ENCODE measurements at places on chromosomes 5 and 9. TPM values are rescaled to one million over a fixed set of nuclear protein-coding genes. Genes with fewer than 3 reads are reported as not detected.

- no peak for DNase-seq
Measured at GRCh38 chr9:104675611-104676010, 18.7 kb upstream of the OR13D1 start.

- DNase-seq: no peak
Measured at GRCh38 chr5:111734013-111734412, 23.0 kb downstream of the NREP start.

DNA sequence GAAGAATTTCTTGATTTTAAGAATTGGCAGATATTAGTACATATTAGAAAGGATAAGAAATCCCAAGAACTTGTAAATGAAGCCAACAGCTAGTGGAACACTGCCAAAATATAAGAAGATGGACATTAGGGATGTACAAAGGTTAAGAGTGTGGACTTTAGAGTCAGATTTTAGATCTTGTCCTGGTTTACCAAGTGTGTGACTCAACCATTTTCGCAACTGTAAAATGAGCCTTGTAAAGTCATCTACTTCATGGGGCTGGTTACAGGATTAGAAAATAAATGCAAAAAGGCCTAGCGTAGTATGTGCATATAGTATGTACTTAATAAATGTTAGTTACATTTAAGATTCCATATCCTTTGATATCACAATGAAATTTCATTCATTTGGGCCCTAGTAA lies 260.0 kb downstream of the RAB3C start:
- no peak for DNase-seq

DNA sequence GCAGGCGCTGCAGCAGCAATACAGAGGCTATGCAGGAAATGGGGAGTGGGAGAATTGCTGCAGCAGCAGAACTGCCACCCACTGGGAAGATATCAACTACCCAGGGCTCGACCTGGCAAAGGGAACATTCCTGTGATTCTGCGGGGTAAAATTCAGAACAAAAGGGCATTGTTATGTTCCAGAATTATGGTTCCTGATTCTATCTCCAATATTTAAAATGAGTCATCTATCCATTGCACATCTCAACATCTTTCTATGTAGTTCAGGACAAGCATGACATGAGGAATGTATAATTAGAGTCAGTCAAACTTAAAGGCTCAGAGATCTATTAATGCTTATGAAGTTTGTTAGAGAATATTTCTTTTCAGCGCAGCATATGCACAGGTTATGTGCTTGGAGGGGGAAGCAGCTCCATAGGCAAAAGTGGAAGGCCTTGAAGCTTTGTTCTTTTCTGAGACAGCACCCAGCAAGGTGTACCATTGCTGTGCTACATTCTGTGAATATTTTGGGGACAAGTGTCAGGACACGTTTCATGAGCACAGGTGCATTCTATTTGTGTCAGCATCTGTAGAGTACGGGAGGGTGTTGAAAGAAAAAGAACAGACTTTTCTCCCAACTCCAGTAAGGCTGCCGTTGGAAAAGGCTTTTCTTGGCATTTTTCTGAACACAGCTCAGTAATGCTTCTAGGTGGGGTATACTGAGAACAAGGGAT lies 395.6 kb upstream of the MPDZ start:
- DNase-seq: no peak

- no peak for DNase-seq
Measured at GRCh38 chr5:180090769-180091546, 19.4 kb upstream of the RNF130 start.

- DNase-seq: no peak
Measured at GRCh38 chr5:91865915-91866314, 482.8 kb upstream of the ARRDC3 start.

GRCh38 chr9:114810614-114811013 lies 4.8 kb upstream of the TNFSF15 start:
- DNase-seq: no peak

DNA sequence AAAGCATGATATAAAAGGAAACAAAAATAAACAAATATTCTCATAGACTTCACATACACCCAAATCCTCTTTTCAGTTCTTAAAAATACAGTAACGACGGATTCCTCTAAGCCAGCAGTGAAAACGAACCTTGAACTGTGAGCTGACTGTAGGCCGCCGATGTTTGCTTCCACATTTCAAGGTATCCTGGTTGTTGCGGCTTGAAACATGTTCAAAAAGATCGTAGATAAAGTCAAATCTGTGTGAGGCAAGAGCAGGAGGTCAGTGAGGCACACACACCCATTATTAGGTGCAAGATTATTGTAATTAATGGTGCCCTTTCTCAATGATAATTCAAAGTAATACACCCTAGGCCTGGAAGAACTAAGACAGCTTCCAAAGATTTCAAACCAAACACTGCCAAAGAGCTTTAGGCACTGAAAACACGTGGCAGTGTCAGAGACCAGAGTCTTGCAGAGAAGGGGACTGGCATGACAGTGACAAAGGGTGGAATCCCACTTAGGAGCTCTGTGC lies 141.2 kb upstream of the RETREG1 start:
- DNase-seq: no peak

DNA sequence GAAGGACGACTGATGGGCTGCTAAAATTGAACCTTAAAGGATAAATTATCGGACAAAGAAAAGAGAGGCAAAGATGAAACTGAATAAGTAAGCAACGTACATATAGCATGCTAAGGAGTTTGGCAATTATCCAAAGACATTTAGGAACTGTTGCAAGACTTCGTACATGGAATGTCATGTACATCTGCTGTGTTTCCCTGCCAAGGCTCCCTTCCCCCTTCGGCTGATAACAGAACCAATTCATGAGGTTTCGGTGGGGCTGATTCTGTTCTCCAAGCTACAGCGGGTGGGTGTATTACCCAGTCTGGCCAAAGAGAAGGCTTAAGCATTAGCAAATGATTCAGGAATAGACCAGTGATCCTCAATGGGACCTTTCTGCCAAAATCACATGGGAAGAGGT lies 190.9 kb upstream of the FREM1 start:
- DNase-seq: no peak

DNA sequence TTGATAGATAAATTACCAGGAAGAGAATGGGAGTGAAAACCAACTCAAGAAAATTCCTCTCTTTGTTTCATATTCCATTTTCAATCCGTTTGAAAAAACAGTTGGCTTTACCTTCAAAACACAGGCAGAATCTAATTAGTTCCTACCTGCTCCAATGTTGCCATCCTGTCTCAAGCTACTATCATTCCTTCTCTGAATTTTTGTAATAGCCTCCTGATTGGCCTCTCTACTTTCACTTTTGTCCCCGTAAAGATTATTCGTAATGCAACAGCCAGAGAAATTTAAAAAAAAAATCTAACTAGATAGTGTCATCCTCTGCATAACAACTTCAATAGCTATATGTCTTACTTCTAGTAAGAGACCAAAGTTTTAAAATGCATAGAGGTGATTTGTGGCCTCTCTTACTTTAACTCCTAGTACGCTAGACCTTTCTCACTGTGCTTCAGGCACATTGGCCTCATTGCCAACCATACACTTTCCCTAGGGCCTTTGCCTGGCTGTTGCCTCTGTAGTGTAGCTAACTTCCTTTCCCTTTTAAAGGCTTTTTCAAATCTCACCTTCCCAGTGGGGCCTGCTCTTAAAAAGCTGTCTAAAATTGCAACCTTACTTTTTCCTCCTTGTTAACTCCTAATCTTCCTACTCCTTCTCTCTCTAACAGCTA lies 311.3 kb upstream of the GRIN3A start:
- no peak for DNase-seq

- no peak for DNase-seq
Measured at GRCh38 chr5:162888268-162888667, 549.1 kb upstream of the CCNG1 start.

DNA sequence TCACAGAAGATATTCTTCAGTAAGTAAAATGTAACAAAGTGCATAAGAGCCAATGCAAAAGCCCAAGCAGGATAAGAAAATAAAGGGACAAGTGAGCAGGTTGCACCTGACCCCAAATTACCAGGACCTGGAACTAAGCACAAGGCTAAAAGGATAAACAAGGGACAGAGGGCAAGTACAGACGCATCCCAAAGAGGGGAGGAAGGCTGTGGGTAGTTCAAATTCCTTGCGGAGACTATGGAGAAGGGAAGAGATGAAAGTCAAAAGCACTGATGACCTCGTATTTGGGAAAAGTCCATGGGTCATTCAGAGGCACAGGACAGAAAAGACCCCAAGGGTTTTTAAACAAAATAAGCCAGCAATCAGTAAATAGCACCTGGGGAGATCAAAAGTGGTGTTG lies 11.8 kb downstream of the ELAVL2 start:
- no peak for DNase-seq

DNA sequence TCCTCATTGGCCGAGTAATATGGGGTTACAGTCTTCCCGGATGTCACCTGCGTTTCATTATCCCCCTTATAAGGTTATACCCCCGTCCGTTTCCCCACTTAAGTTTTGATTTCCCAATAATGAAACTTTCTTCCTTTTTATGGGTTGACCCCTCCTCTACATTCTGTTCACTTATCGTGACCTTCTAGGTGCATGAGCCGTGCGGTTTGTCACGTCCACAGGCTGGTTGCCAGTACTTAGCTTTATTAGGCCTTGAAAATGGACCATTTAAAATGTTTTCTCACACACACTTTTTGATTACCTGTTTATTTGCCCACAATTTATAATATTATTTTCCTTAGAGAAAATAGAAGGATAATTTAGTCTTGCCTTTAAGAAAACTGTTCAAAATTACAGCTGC lies 111.5 kb downstream of the FAM174A start:
- DNase-seq: no peak

DNA sequence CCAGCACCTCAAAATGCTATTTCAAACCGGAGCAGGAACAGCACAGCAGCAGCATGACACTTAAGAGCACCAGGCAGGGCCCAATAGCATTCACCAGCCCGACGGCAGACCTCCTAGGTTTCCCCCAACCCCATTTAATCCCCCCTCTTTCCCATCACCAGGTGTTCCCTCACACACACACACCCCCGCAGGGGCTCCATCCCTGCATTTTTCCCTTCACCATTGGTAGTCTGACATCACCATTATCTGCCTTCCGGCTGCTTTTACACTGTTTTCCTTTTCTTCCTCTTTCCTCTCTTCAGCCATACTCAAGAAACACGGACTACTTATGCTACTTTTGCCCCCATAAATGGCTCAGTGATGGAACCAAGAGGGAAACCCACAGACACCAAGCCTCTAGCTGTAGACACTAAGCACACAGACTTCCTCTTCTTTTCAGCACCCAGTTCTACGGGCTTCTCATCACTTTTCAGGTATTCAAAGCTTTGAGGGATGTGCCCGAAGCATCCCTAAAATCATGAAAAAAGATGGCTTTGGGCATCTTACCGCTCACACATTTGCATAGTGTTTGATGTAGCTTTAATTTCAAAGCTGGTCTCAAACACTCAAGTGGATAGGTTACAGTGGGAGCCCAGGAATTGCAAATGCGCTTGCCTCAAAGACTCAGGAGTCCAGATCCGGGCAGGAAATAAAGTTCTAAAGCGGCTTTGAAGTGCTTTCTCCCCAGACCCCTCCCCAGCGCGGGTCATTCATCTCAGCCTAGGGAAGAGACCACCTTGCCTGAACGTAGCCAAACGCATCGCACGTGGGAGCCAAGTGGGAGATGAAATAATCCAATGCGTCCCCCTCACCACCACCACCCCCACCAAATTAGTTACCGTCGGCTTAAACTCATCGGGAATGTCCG lies 141.5 kb downstream of the TSSK1B start:
- no peak for DNase-seq

DNA sequence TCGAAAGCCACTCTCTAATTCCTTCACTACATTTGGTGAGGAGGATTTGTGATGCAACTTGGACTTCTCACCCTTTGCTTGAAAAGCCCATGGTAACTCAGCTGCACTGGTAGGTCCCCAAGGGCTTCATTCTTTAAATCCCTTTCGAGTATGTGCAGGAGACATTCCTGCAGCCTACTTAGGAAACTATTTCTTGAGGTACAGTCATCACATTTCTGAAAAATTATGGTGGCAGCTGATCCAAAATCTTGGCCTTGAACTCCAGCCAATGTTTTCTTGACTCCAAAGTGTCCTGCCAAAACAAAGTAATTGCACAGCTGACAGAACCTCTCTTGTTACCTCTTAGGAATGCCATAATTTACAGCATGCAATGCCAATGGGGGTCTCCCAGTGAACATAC lies 99.7 kb downstream of the NPR3 start:
- no peak for DNase-seq

DNA sequence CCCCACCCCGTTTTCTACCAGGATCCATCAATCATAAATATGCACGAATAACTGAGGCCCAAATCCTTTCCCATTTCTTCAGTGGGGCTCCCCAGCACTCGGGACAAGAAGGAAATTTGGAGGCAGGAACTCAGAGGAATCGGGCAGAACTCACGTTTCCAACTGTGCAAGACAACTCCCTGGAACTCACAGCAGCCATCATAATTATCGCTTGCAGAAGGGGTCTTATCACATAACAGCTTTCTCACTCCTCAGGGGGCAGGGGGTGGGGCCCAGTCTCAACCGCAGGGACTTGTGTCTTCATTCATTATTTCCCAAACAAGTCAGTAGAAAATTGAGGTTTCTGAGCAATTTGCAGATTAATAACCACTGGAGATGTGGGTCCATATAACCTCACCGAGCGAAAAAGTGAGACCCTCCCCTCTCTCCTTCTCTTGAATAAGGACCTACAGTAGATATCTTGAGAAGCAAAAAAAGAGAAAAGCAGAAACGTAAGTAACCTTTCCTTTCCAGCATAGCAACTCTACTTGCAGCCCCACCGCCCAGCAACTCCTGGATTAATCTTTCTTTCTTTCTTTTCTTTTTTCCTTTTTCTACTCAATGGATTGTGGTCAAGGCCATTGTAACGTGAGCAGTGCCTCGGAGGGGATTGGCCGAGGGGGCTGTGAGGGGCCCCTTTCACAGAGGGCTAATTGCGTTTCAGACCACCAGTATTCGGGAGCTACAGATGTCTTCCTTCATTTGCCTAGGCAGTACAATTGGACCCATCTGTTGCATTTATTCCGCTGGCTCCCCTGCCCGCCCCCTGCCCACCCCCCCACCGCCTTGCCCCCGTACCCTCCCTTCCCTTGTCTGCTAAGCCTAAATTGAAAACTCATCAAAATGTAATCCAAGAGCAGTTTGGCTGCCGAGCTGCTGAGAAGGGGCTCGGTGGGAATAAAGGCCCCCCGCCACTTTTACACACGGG lies 24.7 kb upstream of the TIFAB start:
- no peak for DNase-seq

- no peak for DNase-seq
Measured at GRCh38 chr5:83157163-83157562, 79.8 kb downstream of the XRCC4 start.

DNA sequence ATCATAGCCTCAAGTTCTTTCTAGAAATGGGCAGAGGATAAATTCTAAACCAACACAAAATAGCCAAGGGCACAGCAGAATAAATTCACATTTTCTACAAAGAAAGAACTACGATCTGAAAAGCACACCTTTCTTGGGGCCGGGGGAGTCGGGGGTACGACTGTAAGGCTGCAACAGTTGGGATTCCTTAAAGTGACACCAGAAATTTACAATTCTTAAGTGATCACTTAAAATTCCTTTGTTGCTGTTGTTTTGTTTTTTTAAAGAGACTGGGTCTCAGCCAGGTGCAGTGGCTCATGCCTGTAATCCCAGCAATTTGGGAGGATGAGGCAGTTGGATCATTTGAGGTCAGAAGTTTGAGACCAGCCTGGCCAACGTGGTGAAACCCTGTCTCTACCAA lies 95.8 kb downstream of the CDK5RAP2 start:
- DNase-seq: no peak

The C5orf22 gene
- total RNA-seq: 21.9 TPM

The TEX48 gene
- total RNA-seq: not detected

The DMAC1 gene
- total RNA-seq: 11.9 TPM

The SPAG8 gene
- total RNA-seq: 2.8 TPM

The CMBL gene
- total RNA-seq: 9.4 TPM

The WHRN gene
- 15.5 TPM for total RNA-seq

The SLC6A7 gene
- total RNA-seq: not detected

The NCS1 gene
- 2.5 TPM for total RNA-seq

The DDX4 gene
- not detected for total RNA-seq

The LCN1 gene
- not detected for total RNA-seq
